ENCODE measurements at places on chromosomes 13 and 19.
A peak's percentile ranks its signal among the peaks of the same experiment; 100 is the strongest.

DNA sequence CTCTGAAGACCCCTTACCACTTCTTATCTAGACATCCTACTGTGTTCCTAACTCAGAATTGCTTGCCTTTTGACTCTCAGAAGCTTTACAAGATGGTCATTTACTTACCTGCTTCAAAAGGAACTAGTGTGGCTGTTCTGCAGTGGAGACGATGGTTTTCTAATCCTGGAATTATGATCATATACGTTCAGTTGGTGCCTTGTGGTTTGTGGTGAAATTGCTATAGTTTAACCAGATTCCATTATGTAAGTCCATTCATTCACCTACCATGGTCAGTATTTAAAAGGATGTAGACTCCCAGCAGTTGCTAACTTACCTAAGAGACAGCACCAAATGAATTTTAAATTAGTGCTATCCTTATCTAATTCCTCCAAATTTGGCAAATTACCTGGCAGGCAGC is 210.9 kb downstream of the SHISA2 start:
- no peak for DNase-seq

GRCh38 chr13:39602277-39602613 is 748 bp downstream of the LHFPL6 start:
- DNase-seq, result no peak

DNA sequence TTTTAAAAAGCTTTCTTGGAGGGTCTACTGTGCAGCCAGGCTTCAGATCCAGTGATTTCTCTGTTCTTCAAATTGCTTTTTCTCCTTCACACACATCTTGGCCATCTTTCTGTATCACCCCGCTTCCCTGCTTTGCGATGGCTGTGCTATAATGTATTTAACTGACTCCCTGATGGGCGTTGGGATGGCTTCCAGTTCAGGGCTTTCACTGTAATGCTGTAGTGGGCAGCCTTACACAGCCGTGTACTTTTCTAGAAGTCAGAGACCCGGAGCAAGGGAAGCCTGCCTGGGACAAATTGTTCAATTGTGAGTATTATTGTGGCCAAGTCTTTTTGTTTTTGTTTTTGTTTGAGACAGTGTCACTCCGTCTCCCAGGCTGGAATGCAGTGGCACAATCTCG is 19.4 kb upstream of the PAK4 start:
- DNase-seq, result no peak

- DNase-seq, result no peak
Measured at GRCh38 chr13:32840989-32841713, 175.1 kb upstream of the KL start.

DNA sequence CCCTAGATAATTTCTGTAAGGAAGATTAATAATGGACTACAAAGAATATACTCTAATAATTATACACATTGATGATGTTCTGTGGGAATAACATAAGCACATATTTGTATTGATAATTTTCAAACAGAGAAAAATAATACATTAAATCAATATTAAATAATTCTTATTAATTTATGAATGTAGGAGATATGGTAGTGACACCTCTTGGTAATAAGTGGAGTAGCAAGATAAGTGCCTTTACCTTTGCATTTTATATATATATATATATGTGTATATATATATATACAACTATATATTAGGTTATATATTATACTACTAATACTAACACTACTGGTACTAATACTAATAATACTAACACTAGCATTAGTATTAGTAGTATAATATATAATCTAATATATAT is 905.8 kb downstream of the SLITRK1 start:
- DNase-seq, result no peak

DNA sequence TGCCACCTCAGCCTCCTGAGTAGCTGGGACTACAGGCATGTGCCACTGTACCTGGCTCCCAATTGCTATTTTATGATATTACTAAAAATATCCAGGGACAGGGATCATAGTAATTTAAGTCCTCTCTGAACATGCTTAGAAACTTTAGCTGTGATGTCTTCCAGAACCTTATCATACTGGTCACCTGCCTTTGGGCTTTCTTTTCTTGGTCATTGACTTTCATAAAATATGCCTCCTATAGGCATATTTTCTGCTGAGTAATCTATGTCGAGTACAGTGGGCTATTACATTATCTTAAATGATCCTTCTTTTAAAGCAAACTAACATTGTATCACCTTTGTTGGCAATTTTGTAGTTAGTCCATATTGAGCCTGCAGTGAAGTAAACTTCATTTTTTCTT is 6.2 kb downstream of the UCHL3 start:
- no peak for DNase-seq

GRCh38 chr13:105365831-105366230 is 1169.6 kb downstream of the EFNB2 start:
- no peak for DNase-seq

GRCh38 chr13:33351319-33351718 is 65.8 kb upstream of the STARD13 start:
- peak; percentile 59 for DNase-seq

DNA sequence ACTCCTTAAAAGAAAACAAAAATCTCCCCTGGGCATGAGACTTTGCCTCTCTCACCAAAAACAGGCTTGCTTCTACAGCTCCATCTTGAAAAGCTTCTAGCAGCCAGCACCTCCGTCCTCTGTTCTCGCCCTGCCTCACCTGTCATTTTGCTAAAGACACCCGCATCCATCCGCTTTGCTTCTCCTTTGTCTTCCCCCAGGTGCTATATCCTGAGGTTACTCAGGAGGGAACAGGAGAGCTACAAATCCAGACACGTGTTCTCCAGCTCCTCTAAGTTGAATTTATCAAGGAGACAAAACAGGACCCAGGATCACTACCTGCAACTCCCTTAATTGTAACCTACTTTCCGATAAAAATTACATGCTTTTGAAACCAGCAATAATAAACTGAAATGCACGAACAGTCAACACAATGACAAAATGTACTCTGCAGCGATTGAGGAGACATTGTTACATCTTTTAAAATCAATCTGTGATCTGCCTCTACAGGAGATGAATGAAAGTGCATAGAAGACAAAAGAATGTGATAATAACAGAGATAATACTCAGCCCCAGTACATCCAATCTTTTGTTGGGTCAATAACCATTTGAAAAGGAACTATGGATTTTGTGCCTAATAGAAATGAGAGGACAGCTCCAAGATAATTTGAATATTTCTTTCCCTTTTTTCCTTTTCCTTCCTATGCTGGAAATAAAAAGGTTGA is 221.2 kb downstream of the DCLK1 start:
- DNase-seq, result no peak

DNA sequence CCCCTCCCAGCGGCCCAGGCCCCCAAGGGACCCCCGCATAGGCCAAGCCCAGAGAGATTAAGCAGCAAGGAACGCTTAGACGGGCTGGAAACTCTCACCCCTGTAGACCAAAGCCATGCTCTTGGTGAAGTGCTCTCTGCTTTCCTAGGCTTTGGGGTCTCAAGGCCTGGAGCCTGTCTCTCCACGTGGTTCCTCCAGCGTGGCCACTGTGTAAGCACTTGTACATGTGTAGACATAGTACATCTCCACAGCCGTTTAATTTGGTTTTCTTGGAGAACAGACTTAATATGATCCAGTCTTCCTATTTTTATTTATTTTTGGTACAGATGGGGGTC is 1.1 kb downstream of the NUDT19 start:
- DNase-seq, result no peak

DNA sequence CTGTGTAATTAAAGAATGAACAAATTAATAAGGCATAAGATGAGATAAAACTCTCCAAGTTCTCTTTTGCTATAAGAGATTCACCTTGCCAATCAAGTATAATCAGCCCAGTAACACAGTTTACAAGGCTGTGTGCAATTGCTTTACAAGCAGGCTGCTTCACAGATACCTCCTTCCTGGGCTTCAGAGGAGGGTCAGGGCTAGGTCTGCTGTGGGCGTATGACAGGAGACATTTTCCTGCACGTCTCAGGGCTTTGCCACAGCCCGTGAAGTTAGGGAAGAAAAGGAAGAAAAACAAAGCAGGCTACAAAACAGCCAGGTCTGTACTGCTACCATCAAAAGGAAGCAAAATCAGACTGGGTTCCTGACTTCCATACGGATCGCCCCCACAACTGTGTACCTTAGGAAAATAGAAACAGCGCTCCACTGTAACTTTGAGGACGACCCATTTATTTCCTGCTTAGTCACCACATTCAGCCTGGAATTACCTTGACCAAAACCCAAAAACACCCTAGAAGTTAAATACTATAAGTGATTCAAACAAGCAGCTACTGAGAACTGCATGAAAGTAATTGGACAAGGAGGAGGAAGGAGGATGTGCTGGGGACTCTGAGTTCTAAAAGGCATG is 12.4 kb downstream of the EFNB2 start:
- DNase-seq, result no peak

DNA sequence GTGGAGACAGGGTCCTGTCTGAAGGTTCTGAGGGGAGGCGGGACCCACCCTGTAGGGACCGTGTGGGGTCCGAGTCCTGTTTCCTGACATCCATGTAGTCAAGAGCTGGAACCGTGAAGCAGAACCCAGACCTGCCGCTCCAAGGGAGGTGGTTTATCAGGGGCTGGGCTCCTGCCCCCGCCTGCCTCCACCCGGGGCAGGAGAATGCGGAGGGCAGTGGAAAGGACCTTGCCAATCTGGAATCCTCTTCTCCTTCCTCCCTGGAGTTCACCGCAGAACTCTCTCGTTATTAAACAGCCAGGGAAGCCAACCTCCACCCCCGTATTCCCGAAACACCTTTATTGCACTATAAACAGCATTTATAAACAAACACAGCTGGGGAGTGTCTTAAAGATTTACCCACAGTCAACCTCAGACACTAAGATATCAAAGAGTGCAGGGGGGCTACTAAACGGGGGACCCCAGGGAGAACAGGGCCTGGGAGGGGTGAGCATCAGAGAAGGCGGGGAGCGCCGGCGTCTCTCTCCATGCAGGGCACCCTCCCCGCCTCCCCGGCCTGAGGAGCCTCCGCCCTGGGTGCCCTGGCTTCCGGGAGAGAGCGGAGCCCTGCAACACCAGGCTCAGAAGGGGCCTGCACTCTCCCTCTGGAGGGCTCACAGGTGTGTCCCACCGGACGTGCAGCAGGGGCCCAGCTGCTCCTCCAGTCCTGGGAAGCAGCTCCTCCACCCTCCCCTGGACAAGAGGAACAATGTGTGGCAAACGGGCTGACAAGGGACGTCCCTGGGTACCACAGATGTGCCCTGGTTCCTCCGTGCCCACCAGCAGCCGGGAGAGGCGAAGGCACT is 3.6 kb downstream of the C2CD4C start:
- no peak for DNase-seq

GRCh38 chr19:49408816-49409440 is 14.3 kb downstream of the PTH2 start:
- DNase-seq, result peak; percentile 43

- DNase-seq, result no peak
Measured at GRCh38 chr13:98755116-98755515, 2.6 kb upstream of the SLC15A1 start.

- DNase-seq, result peak; percentile 99
Measured at GRCh38 chr19:19591133-19591825, 27.2 kb downstream of the PBX4 start.

GRCh38 chr19:45340232-45340898 is at the start of gene KLC3:
Gene KLC3 (plus strand): TSS chr19:45340750. CDS start chr19:45345542, 4,792 bp downstream.
- DNase-seq, result no peak

DNA sequence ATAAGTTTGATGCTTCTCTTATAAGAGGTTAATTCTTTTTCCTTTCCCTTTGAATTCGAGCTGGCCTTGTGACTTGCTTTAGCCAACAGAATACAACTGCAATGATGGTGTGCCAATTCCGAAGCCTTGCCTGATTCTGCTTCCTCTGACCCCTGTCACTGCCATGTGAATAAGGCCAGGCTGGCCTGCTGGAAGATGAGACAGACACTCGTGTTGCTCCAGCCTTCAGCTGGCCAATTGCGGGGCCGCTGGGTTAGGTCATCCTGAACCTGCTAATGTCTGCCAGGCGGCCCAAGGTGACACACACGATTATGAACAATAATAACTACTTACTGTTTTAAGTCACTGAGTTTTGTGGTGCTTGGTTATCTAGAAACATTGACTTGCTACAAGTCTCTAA is 352.0 kb downstream of the MYO16 start:
- no peak for DNase-seq

DNA sequence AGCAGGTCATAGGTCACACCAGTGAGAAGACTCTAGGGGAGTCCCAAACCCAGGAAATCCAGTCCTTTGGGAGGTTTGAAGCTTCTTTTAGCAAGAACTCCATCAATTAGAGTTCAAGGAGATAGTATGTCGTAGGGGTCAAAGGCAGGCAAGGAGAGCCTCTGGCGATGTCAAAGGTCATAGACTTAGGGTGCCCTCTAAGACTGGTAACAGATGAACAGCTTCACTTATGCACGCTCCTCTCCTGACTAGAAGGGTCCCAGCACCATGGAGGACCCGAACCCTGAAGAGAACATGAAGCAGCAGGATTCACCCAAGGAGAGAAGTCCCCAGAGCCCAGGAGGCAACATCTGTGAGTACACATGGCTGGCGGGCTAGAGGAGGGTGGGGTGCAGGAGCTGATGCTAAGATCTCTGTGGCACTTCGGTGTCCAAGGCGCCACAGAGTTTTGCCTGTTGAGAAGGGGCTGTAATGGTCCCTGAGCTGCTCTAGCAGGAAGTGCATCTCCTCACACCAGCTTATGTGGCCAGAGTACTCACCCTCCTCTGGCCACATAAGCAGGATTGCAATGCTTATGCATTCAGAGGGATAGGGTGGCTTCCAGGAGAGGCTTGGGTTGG is 557 bp downstream of the ZNF576 start:
- DNase-seq, result peak; percentile 21

DNA sequence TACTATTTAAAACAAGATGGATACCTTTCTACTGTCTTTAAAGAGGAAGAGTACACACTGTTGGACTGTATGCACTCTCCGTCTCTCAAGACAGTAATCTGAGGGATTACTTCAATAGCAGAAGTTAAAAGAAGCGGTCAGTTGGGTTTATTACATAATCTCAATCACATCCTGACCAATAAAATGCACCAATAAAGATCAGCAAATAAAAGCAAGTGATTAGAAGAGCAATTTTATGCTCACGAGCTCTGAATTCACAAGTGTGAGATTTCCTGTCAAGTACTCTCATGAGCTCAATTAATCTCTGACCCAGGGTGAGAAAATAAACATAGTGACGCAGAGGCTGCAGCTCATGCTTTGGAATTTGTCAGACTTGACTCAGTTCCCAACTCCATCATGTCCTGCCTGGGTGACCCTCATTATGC is 12.2 kb downstream of the ABCC4 start:
- DNase-seq, result no peak

All from EL (cell line).